ENCODE measurements at places on chromosomes 5 and 9.

- DNase-seq: no peak
Observed at GRCh38 chr5:115349001-115349817, 52.8 kb upstream of the CCDC112 start.

- DNase-seq: no peak
Observed at GRCh38 chr9:131666774-131667173, 73.1 kb downstream of the RAPGEF1 start.

DNA sequence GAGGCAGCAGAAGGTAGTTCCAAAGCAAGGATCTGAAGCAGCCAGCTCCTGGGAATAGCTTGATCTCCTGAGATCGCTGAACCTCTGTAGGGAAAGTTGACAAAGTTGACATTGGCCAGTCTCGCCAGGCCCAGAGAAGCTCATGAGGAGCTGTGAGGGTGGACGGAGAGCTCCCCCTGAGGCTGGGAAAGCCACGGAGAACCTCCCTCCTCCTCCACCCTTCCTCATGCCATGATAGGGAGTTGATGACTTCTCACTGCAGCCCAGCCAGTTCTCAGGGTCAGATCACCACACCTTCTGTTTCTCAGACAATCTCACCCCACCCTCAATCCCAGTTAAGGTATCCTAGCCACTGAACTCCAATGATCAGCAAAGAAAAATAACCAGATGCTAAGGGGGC, 30.4 kb upstream of the KCNV2 start:
- DNase-seq: no peak

DNA sequence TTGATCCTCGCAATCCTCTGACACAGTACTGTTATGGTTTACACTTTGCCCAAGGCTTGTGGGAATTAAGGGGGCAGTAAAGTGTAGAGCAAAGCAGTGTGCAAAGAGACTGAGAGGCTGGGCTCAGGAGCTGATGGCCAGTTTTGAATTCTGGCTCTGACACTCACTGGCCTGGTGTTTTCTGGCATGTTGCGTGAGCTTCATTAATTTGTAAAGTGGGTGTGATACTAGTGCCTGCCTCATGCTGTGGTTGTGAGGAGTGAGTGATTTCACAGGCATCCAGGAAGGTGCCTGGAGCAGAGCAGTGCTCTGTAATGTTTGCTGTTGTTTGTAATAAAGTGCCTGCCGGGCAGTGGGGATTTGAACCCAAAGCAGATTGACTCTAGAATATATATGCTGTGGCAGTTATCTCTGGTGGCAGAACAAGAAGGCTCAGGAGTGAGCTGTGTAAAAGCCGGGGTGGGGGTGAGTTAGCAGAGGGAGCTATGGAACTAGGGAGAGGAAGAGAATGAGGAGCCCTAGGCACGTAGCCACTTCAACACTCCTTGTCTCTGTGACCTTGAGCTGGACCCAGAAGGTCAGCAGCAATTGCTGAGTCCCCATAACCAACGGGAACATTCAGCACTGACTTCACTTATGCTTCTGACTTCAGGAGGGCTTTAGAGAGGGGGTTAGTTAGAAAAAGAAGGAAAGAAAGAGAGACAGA, 108.5 kb downstream of the DOCK2 start:
- DNase-seq: no peak

GRCh38 chr5:153168241-153168640, 322.2 kb upstream of the GRIA1 start:
- DNase-seq: no peak

DNA sequence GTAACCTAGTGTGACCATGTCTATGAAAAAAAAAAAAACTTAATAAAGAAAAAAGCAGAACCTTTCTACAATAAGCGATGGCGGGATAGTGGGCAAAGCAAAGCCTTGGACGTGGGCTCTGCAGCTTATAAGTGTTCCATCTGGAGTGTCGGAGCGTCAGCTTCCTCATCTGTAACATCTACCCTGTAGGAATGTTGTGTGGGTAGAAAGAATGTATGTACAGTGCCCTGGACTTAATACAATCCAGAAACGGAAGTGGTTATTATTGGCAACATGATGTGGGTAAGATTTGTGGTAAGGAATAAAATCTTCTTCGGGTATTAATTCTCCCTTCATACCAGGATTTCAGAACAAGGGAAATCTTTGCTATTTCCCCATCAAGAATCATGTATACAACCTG, 66.5 kb downstream of the SEMA5A start:
- DNase-seq: no peak

DNA sequence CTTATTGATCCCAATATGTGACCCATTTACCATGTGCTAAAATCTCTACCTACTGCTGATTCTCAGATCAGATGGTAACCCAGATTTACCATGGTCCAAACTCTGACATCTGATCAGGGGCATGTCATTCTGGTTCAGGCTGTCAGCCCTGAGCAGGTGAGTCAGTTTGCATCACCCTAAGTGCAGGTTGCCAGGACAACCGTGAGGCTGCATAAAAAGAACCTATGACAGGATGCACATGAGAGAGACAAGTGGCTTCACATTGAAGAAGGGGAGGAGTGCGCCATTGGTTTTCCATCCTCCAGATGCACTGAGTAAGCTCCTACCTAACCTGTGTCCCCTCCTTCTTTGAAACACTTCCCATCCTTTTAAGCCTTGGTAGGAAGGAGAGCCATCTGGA, 801 bp upstream of the PRSS3 start:
- DNase-seq: no peak

GRCh38 chr5:35198686-35199085, 31.6 kb downstream of the PRLR start:
- DNase-seq: no peak

GRCh38 chr9:17361378-17361777, 217.5 kb upstream of the SH3GL2 start:
- no peak for DNase-seq

GRCh38 chr5:112125903-112126302, 293.2 kb downstream of the EPB41L4A start:
- DNase-seq: no peak

- DNase-seq: no peak
Observed at GRCh38 chr5:14561741-14562140, 19.9 kb upstream of the OTULINL start.

Measured in stimulated activated CD8-positive, alpha-beta memory T cell treated with anti-CD3 and anti-CD28 coated beads, Interleukin-7, amount 100 ng/mL, for 1 hour (primary cell).